ENCODE measurements at places on chromosomes 7 and 10.

- no peak for DNase-seq
Measured at GRCh38 chr7:35781200-35781701, 19.6 kb upstream of the SEPTIN7 start.

GRCh38 chr10:120493411-120494312 lies 36.6 kb downstream of the PLPP4 start:
- DNase-seq: peak; percentile 7

DNA sequence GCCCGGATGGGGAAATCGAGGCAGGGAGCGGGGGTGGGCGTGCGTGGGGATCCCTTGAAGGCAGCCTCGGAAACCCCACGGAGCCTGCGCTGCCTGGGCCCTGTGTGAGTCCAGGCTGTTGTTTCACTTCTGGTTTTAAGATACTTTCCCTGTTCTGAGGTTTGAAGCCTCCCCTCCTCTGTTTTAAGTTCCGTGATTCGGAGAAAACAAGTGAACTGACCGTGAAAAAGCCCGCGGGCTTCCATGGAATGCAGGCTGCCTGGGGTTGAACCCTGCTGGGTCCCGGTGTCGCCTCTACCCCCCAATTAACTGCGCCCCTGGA lies 401 bp downstream of the LRRC27 start:
- peak; percentile 74 for DNase-seq

- DNase-seq: peak; percentile 3
Measured at GRCh38 chr7:22296916-22297315, 60.0 kb downstream of the RAPGEF5 start.

GRCh38 chr10:60427148-60427547 lies 37.5 kb upstream of the ANK3 start:
- DNase-seq: peak; percentile 35

All from OCI-M1 (cell line).